ENCODE measurements at places on chromosomes 7 and 10. TPM values are rescaled to one million over a fixed set of nuclear protein-coding genes. Genes with fewer than 3 reads are reported as not detected.

DNA sequence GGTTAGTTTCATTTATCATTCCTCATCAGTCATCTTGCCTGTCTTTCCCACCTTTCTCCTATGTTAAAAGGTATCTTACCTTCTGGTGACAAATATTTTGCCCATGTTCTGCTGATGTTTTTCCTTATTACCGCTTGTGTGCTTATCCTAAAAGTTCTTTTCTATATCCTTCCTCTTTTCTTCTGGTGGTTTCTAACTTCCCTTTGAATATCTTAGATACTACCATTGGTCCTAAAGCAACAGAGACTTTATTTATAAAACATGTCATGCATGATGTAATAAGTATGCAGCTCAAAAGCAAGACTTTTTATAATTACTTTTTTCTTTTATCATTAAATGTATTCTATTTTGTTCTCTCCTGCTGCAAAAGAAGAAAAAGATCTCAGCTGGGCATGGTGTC, 24.8 kb downstream of the TBC1D12 start:
- no peak for DNase-seq

DNA sequence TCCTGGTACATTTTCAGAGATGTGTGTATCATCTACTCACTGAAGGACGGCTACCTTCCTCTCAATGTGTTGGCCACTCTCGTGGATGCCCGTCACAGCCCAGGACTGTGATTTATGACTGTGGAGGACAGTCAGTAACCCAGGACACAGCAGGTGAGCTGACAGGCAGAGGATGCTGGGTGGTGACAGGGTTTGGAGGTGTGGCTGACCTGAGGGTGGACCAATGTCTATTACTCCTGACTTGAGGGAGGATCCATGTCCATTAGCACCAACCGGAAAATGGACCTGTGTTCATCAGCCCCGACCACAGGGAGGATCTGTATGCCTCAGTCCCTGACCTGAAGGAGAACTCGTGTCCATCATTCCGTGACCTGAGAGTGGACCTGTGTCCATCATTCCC, 96.1 kb downstream of the ADCY1 start:
- DNase-seq: no peak

The CACNB2 gene
- total RNA-seq: not detected

DNA sequence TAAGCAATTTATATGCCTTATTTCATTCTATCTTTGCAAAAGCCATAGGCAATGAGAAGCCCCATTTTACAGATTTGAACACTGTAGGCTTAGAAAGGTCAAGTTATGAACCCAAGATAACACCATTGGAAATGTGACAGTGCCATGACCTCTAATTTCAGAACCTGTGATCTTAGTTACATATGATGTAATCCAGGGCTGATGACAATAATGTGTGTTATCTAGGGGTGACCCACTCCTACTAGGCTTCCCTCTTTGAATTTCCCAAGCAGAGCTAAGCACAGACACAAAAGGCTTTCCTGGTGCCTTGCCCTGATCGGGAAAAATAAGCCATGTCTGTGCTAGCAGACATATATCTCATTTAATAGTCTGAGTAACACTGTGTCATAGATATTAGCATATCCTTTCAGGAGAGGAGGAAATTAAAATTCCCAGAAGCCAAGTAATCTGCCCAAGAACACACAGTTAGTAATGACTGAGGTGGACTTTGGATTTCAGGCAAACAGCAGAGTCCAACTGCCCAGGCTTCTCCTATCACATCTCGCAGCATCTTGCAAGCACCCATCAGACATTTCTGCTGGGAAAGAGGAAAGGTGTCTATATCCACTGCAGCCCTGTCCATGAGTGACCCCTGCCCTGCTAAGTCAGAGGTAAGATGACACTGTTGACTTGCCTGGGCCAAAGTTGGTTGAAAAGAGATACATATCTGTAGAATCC, 2.8 kb upstream of the TECTB start:
- no peak for DNase-seq

- no peak for DNase-seq
These were observed 183.4 kb upstream of the BMPER start for GRCh38 chr7:33721895-33722294.

The TEX47 gene
- not detected for total RNA-seq

GRCh38 chr7:157651366-157652160, 314.8 kb downstream of the DNAJB6 start:
- DNase-seq: no peak

The TBX20 gene
- not detected for total RNA-seq

GRCh38 chr10:50379616-50380015, 128.3 kb upstream of the ASAH2 start:
- DNase-seq: no peak

DNA sequence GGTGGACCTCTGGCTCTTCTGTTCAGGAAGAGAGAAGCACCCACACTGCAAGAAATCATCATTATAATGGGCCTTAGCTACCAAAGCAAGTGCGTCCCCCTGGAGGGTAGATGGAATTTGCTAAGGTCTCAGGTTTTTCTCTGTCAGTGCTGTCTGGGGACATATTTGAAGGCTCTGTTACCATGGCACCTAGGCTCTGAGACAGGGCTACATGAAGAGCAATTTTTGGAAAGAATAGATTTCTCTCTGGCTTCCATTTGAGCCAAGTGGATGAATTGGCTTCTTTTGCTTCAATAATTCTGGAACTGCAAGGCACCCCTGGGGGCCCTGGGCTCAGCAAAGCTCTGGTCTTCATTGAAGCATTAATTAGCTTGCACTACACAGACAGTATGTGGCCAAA, 349.1 kb upstream of the GALNT17 start:
- no peak for DNase-seq

- no peak for DNase-seq
These were observed 151.8 kb downstream of the SFMBT2 start for GRCh38 chr10:7258948-7259523.

DNA sequence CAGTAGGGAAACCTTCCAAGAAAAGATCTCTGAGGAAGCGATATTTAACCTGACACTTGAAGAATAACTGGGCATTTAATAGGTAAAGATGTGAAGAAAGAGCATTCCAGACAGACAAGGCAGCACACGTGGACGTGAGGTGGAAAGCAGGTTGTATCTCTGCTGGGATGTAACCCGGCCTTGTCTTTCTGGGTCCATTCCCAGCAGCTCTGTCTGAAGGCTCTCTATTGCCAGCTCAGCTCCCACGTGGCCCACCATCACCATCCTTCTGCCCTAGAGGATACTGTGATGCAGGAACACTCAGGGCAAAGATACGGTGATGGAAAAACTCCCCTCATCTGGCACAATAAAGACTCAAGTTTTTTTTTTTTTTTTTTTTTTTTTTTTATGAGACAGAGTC, 137.7 kb downstream of the RSU1 start:
- DNase-seq: no peak

The TNKS2 gene
- total RNA-seq: 30.6 TPM

- DNase-seq: no peak
These were observed 7.5 kb downstream of the SFXN2 start for GRCh38 chr10:102721954-102722353.

The CRCP gene
- total RNA-seq: 37.9 TPM

DNA sequence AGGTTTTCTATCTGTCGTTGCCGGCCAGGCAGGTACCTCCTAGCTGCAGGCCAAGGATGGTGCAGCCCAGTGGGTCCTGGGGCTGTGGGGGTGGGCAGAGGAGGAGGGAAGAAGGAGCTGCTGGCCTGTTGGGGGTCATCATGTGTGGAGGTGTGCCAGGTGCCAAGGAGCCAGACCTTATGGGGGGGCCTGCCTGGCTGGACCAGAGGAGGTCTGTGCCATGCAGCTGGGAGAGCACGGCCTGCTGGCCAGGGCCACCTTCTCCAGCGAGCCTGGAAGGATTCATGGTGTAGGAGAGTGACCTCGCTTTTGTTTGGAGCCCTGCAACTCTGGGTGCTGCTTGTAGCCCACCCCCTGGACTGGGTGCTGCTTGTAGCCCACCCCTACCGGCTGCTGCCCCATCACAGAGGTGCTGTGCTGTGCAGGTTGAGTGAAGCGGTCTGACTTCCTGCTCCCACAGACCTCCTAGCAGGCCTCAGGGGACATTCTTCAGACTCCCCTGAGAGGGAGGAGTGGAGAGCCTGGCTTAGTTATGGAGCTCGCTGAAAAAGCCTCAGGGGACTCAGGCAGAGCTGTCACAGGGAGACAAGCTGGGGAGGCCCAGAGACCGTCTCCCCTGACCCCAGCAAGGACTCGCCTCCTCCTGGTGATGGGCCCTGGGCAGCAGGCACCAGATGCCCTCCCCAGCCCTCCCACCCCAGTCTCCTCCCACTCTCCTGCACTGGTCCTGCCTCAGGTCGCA, 67.7 kb upstream of the AQP1 start:
- no peak for DNase-seq

- DNase-seq: peak; percentile 65
These were observed 244.4 kb downstream of the TNS3 start for GRCh38 chr7:47337531-47337930.

DNA sequence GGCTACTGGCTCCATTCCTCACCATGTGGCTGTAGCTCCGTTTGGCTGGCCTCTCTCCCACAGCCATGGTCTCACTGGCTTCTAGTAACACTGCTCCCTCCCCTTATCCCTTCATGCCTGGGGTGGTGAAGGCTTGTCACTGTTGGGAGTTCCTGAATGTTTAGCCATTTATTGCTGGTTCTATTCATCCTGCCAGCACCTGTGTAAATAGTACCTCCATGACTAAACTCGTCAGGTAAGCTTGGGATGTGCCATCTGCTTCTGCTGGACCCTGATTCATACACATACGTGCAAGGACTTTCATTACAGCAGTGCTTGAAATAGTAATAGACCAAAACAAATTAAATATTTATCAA, 61.6 kb downstream of the CCDC71L start:
- no peak for DNase-seq

- no peak for DNase-seq
These were observed 103.7 kb downstream of the DNAJB6 start for GRCh38 chr7:157440346-157441022.

The ANKRD26 gene
- total RNA-seq: 9.9 TPM

DNA sequence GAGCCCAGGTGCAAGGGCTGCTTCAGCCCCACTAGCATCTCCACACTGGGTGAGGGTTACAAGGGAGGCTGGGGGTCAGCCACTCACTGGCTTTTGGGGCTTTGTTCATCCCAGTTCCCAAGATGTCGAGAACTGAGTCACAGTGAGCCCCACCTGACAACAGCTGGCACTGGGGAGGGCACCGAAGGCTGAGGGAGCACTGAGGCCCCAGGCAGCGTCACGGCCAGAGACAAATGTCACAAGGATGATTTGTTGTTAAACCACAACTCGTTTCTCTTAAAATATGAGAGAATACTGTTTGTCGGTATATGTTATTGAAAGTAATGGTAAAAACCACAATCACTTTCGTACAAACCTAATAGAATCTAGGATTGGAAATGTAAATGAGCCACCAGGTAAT, 219.9 kb downstream of the CELF2 start:
- no peak for DNase-seq

DNA sequence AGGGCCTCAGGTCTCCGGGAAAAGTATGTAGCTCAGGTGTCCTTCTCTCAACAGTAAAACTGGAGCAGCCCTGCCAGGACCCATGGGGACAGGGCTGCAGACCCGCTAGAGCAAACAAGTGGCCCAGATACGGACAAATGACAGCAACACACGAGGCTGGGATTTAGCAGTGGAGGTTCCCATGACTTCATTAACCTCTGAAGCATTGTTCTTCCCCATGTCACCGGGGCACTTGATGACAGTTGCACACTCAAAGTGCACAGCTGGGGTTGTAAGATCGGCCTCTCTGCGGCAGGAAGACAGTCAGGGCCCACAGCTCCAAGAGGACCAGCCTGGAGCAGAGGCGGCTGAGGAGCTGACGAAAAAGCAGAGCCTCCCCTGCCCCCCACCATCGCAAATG, 12.5 kb upstream of the PODXL start:
- DNase-seq: no peak

GRCh38 chr7:94031865-94032264, 27.7 kb upstream of the BET1 start:
- DNase-seq: no peak

DNA sequence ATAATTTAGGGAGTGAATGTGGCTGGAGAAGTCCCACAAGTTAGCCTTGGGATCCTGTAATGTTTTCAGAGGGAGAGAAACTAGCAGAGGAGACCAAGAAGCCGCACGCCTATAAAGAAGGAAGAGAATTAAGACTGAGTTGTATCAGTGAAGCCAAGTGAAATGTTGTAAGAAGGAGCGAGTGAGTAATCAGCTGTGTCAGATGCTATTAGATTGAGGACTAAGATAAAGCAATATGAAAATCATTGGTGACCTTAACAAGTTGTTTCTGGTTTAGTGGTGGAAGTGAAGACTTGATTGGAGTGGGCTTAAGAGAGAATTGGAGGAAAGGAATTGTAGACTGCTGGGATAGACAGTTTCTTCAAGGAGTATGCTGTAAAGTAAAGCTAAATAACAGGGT, 8.8 kb downstream of the CCSER2 start:
- DNase-seq: no peak

DNA sequence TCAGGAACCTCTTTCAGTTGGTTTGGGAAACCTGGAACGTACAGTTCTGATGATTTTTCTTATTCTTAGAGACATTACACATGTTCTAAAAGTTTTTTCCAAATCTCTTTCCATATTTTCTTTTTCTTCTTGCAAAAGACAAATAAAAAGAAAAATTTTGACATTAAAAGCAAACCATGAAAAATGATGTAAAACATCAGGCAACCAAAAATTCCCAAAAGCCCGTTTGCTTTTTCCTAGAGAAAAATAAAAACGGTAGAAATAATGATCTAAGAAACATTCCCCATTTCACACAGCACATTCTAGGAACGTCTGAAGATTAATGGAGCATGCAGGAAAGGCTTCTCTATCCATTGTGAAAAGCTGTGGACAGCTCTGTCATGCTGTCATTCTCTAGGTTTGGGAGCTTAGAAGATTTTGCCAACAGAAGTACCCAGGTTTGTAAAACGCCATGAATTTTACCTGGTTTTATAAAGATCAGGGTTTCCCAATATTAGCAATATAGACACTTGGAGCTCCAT, 11.2 kb upstream of the PRTFDC1 start:
- DNase-seq: no peak

DNA sequence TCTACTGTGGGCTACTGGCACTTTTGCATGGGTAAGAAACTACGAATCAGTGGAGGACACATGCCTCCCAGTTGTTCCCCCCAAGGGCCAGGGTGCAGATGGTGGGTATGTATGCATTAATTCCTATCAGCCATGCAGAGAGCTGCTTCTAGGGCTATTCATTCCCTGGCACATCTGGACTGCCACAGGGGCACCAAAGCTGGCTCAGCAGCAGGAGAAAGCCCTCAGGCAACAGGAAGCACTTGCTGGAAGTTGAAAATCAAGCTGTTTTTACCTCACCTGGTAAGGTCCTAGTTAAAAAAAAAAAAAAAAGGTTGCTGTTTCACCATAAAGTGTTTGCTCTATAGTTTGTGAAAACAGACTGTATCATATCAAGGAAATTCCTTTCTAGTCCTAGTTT, 1342.6 kb downstream of the REEP3 start:
- no peak for DNase-seq

GRCh38 chr7:4270268-4270667, 411.8 kb upstream of the FOXK1 start:
- no peak for DNase-seq

GRCh38 chr7:80537091-80537490, 25.2 kb upstream of the GNAT3 start:
- peak; percentile 41 for DNase-seq

The TRIM56 gene
- total RNA-seq: 14.5 TPM

The RAB18 gene
- total RNA-seq: 34.0 TPM

- peak; percentile 21 for DNase-seq
These were observed 11.6 kb downstream of the ZDHHC6 start for GRCh38 chr10:112434988-112435619.

The STOX1 gene
- total RNA-seq: 0.58 TPM

GRCh38 chr7:121985476-121986030, 112.6 kb downstream of the PTPRZ1 start:
- DNase-seq: no peak
